ENCODE measurements at places on chromosomes 7 and 10.
A peak's percentile ranks its signal among the peaks of the same experiment; 100 is the strongest.

DNA sequence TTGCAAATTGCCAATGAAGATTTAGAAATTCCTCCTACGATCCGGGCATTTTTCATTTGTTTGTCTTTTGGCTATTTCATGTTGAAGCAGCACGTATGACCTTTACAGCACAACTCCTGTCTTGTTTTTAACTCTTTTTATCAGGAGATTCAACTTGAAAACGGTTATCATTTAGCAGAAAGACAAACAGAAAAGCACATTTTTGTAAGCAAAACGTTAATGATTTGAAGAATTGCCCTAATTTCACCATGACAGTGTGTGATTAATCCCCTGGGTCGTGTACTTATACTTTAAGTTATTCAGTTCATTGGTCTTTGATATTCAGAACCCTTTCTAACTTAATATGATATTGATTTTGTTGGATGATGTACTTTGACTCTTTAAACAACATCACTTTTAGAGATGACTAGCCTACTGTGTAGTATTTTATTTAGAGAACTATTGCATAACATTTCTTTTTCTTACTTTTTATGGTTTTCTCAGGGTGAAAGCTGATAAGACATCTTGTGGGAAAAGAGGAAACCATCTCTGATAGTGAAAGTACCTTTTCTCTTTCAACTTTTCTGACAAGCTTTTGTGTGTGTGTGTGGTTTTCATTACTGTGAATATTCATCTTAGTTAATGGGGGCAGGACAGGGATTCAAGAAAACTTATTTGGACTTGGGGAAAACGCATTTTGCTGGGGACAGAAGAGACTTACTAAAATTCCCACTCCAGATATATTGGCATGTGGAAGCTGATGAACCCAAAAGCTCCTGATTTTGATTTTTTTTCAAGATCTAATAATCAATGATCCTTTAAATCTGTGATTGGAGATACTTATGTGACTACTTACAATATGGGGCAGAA lies 8.1 kb downstream of the HHEX start:
- no peak for DNase-seq

- peak; percentile 64 for DNase-seq
Measured at GRCh38 chr7:47143339-47143738, 438.6 kb downstream of the TNS3 start.

DNA sequence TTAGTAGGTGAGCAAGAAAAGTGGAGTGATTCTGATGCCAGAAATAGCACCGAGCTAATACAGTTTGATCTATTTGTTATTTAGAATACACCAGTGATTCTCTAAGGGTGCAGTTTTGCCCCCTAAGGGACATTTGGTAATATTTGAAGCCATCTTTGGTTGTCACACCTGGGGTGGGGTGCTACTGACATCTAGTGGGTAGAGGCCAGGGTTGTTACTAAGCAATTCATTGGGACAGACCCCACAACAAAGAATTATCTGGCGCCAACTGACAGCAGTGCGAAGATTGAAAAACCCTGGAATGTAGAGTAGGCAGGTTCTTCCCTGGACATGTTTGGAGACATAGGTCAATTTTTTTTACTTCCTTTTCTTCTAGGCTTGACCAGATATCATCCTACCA lies 14.6 kb downstream of the PALS2 start:
- no peak for DNase-seq

DNA sequence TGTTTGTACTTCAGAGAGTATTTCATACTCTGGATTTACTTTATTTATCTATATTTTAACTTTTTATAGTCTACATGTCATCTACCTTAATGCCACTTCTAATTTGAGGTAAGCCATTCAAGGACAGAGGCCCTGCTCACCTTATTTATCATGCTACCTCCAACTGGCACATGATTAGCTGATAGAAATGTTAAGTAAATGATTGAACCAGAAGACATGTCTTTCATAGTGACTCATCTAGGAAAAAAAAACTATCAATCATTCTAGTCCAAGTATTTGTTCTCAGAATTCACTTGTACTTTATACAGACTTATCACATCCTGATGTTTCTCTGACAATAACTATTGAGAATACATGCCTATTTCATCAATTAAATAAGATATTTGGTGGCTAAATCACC lies 856.3 kb downstream of the XPNPEP1 start:
- no peak for DNase-seq

DNA sequence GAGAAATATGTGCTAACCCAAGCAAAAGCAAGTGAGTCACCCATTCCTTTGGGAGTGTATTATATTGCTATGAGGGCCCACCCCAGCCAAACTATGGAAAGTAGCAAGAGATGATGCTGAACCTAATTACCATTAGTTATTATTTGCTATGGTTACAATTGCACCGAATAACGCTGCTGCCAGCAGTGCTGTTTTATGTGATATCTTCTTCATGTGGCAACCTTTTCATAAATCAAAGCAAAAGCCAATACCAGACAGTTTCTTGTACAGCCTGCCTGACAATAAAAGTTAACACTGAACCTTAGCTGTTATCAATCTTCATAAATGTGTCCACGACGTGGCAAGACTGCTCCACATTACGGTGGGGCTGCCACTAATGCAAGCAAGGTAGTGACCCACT lies 241.7 kb upstream of the PLXNA4 start:
- peak; percentile 29 for DNase-seq

DNA sequence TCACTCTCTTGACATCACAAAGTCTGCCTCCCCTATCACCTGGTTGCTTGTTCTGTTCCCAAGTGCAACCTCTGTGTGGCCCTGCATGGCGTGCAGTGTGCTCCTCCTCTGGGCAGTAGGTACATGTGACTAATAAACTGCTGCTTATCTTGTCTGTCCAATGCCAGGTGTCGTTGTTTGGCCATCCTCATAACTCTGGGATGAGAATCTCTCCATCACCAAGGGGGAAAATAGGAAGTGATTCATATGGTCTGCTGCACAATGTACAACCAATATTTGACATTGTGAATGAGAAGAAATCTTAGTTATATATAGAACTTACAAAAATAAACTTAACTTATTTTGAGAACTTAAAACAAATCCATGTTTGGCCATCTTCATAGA lies 135.2 kb downstream of the INHBA start:
- DNase-seq, result no peak

GRCh38 chr7:122140918-122141317 lies 3.1 kb downstream of the AASS start:
- peak; percentile 10 for DNase-seq

GRCh38 chr7:132932296-132933071 lies 149.4 kb downstream of the CHCHD3 start:
- DNase-seq, result no peak

DNA sequence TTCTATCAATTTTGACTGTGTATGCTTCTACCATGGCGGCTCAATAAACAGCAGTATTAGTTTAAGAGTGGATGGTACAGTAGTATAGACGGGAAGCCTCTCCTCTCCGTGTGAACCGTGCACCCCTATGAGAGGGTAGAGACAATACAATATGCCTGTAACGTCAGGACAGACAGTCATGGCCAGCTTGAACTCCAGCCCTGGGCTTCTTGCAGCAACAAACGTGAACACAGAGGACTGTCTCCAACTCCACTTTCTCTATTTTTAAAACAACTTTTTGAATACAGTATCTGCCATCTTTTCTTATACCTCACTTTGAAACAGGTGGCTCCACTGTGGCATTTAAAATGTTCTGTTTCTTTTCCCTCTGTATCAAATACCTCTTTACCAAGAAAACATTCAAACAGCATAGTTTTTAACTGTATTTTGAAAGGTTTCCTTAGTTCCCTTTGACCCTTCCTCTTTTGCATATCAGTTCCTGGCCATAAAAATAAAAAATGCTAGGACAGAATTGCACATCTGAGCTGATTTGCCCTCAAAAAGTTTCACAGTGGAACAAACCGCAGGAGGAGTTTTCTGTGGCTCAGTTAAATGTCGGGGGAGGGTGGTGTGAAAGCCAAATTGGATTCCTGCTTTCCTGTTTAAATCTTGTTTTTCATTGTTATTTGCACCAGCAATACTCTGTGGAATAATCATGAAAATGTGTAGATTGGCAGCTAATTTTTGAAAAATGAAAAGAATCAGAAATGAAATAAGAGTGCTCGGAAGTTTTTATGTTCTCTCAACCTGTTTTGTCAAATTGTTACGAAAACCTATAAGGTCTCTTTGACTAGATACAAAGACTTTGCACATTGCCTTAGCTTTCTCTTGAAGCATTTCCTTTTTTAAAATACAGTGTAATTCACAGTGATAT lies 8.0 kb downstream of the IKZF1 start:
- DNase-seq, result no peak

- DNase-seq, result no peak
Measured at GRCh38 chr7:66734006-66734405, 6.5 kb upstream of the RABGEF1 start.

GRCh38 chr7:150524018-150524417 lies 9.3 kb downstream of the GIMAP7 start:
- DNase-seq, result no peak

DNA sequence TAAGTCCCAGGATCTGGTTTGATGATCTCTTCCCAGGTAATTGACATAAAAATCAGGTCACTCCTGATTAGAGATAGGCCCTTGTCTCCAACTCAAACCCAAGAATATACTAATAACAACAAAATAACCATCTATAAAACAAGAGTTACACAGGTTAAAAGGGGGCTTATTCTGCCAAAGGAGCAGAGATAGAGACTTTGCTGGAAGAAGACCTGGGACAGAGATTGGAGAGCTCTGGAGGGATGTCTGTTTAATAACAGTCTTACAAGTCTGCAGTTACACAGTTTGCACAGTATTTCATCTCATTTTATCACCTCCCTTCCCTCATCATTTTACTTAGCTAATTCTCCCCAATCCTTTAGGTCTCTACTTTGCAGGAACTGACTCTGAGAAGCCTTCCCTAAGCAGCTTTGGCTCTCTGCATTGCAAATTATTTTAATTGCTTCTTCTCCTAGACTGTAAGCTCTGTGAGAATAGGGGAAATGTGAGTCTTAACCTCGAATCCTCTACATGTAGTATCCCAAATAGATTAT lies 3.7 kb upstream of the ZNF438 start:
- no peak for DNase-seq

GRCh38 chr10:88253-88652 lies 39.2 kb upstream of the TUBB8 start:
- no peak for DNase-seq

Data from cardiac fibroblast (primary cell).